ENCODE measurements at places on chromosomes 2 and 18.

DNA sequence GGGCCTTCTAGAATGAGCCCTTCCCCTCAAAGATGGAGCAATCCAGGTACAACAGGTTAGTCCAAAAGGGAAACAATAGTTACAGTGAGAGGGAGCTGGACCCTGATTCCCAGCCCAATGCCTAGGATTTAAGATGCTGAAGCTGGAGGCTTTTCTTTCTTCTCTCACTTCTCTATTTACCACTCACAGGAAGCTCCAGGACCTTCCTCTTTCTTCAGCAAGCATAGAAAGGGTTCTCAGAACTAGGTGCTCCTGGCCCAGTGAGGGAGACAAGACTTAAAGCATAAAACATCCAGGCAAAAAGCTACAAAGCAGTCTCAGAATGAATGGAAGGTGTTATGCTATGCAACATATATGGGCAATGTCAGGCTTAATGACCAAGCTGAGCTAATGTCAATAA is 279.0 kb downstream of the SRBD1 start:
- no peak for DNase-seq

GRCh38 chr2:232838406-232838874 is 31.6 kb upstream of the SNORC start:
- DNase-seq: peak; percentile 40

DNA sequence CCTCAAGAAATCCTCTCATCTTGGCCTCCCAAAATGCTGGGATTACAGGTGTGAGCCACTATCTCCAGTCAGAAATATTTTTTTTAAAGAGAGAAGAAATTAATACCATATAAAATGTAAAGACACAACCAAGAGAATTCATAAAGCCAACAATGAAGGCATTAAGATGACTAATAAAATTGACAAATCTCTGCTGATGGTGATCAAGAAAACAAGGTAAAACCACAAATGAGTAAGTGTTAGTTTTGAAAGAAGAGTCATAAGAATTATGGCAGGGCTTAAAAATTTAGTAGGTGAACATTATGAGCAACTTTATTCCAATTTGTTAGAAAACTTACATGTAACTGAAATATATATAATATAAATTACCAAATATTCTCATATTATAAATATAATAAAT is 752.8 kb upstream of the CELF4 start:
- no peak for DNase-seq

DNA sequence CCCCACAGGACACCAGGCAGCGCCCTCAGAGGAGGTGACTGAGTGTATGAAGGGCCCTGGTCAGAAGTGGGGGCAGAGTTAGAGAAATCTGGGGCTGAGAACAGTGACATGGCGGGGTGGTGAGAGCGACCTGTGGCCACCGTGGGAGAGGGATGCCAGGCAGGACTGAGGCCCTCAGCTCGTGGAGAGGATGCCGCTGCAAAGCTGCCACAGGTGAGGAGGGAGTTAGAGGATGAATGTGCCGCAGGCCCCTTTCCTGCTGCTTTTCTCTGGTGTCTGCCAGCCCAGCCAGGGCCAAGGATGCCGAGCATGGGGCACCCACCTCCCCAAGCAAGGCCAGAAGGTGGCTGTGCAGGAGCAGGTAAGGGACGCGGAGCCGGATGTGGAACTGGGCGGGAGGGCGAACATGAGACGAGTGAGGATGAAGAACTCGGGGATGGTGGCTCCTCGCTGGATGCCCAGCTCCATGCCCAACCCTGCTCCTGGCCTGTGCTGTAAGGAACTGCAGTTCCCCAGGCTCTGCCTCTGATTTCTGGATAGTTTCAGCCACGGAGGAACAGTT is 269.2 kb upstream of the HDAC4 start:
- DNase-seq: no peak

- DNase-seq: no peak
These were observed 9.1 kb upstream of the TPRKB start for GRCh38 chr2:73746015-73746876.

DNA sequence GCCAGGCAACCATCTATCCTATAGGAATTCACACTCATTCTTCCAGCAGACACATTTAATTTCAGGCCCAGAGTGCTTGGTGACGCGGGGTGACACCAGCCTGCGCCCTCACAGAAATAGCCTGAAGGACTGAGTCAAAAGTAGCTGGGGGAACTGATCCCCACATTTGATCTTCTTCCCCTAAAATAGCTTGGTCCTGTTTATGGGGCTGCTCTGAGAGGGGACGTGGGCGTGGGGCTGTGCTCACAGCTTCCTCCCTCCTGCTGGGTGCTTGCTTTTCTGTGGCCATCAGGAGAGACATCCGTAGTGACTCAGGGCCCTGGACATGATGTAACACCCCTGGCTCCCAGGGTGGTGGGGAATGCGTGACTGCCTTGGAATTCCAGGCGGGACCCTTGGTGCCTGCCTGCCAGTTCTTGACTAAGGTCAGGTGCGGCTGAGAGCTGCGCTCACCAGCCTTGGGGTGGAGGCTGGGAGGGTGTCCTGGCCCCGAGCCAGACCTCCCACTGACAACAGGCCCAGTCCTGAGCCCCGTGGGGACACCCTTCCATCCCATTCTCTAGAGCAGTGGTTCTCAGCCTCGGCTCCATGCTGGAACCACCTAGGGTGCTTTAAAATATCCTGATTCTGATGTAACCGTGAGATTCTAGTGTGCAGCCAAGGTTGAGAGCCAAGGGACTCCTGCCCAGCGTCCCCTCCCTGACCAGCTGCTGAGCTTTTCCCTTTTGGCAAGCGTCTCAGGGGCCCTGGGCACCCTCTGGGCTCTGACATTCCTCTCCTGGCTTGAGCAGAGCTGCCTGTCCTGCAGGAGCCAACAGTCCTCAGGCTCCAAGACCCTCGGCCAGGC is 47.4 kb upstream of the SMAD7 start:
- no peak for DNase-seq

DNA sequence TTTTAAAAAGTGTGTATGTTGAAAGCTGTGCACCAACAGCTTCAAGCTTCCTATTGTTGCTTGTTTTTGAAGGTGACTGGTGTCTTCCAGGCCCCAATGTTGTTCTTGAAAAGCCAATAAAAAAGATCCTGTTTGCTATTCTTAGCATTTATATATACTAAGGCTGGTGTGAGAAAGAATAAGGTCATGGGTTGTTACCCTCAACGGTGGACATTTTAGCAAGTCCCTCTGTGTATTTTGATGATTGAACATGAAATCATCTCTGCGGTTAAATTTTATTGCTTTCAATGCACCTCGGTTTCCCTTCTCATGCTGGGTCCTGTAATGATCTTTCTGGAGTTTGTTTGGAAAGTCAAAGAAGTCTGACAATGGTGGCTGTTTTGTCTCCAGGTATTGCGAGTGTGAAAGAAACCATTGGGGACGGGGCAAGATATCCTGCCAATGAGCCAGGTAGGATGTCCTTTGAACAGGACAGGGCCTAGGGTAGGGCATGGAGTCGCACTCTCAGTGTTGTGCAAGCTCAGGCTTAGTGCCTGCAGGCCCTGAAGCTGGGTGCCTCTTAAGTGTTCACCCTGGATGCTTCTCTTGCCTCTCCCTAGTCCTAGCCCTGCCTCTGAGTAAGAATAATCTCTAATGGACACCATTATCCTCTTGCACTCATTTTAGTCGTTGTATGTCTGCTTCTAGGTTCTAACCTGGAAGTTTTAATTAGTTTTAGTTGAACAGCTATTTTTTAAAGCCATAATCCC is 16.0 kb upstream of the KLF7 start:
- no peak for DNase-seq

GRCh38 chr18:76547296-76547695 is 52.3 kb upstream of the ZNF516 start:
- DNase-seq: no peak

DNA sequence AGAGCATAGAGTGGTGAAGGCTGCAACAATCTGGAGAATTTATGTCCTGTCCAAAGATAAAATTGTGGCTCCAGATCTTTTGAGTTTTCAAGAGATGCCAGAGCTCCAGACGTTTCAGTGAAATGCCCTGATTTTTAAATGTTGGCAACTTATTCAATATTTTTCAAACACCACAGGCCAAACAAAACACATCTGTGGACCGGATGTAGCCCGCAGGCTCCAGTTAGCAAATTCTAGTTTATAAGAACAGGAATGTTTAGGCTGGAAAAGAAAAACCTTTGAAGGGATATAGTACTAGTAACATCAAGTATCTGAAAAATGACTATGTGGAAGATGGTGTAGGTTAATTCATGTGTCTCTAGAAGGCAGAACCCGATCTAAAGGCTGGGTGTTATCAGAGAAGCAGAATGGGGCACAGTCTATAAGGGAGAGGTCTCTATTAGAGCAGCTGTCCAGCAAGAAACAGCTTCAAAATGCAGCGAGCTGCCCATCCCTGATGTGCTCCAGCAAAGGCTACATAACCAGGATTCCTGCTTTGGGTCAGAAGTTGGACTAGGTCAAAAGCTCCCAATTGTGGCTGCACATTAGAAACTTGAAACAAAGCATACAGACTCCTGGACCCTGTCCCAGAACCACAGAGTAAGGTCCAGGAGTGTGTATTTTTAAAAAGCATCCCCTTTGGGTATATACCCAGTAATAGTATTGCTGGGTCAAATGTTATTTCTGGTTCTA is 105.9 kb downstream of the ANKRD44 start:
- DNase-seq: no peak

- no peak for DNase-seq
These were observed 211.9 kb downstream of the MYCN start for GRCh38 chr2:16152071-16152927.

GRCh38 chr2:6443061-6443823 is 422.5 kb downstream of the CMPK2 start:
- no peak for DNase-seq

DNA sequence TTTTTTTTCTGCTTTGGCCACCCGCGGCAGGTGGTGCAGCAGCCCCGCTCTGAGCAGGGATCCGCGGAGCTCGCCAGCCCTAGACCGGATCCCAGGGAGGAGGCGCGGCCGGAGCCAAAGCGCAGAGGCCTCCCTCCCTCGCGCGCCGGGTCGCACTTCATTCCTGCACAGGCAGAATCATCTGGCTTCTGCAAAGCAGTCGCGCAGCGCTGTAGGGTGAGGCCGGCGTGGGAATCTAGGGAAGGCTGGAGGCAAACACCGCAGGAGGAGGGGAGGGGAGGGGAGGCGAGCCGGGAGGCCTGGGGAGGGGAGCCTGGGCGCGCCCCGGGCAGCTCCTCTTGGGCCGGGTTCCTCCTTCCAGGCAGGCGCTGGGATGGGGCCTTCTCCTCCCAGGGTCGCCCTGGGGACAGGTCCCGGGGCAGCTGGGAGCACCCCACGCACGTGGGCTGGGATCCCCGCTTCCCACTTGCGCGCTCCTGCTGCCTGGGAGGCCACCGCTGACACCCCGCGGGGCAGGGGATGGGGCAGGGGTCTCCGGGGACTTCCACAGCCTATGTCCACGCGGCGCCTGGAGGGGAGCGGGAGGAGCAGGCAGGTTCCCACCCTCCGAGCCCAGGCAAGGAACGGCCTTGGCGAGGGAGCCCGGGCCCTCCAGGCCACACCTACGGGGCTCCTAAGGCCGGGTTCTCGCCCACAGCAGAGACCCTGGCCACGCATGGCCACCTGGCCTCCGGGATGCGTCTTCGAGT is 45.0 kb downstream of the MBP start:
- DNase-seq: no peak

- DNase-seq: no peak
These were observed 100.5 kb downstream of the CDC42EP3 start for GRCh38 chr2:37570773-37571586.

DNA sequence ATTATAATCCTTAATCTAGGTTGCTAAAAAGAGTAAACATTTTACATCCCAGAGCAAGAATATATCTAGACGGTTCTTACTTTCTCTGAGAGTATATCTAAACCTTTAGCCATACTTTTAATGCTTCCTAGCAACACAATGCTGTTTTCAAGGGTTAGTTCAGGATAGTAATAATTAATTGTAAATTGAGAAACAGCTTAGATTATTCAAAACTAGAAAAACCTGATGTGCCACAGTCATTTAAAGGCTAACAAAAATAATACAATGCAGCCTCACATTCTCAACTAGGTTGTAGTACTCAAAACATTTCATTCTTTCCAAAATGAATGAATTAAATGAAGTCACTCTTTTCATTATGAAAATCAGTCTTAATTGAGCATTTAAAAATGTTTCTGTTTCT is 103.2 kb upstream of the OTX1 start:
- no peak for DNase-seq

GRCh38 chr2:16656784-16657391 is 8.7 kb downstream of the CYRIA start:
- DNase-seq: no peak

- DNase-seq: no peak
These were observed 206.5 kb upstream of the TCF4 start for GRCh38 chr18:55794288-55795052.

GRCh38 chr2:75870651-75871137 is 160.0 kb upstream of the GCFC2 start:
- no peak for DNase-seq

DNA sequence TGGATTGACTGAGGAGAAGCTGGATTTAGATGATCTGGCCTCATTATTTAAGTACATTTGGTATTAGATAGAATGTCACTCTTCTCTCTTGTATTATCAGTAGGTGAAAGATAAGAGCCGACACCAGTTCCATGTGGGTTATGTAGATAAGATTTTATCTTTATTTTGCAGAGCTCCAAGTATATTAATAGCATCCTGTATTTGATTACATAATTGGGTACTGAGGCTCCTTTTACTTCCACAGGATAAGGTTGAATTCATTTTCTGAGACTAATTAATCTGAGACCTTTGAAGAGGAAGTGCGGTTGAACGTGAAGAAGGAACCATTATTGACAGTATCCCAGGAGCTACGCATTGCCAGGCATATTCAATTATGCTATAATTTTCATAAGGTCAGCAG is 32.8 kb upstream of the CD226 start:
- no peak for DNase-seq

GRCh38 chr2:203490391-203490790 is 44.7 kb downstream of the RAPH1 start:
- no peak for DNase-seq

- no peak for DNase-seq
These were observed 107.2 kb downstream of the SCG2 start for GRCh38 chr2:223494942-223495341.

DNA sequence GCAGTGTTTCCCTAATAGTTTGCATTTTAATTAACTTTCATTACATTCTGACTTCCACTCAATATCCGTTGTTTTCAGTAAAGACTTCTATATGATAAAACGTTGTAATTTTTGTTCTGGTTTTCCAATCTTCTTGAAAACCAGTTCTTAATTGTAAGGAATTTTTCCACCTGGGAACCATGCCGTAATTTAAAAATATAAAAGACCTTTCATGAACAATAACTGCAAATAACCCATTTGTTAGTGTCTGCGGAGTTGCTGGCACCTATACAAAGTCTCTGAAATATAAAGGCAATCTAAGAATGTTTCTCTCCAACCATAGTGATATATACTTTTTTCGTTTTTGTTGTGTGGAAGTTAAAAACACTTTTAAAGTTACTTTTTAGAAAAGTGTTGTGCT is 7.7 kb upstream of the SATB2 start:
- DNase-seq: no peak

- no peak for DNase-seq
These were observed 8.0 kb upstream of the STAM2 start for GRCh38 chr2:152183401-152184073.

GRCh38 chr2:66553370-66553769 is 118.4 kb downstream of the MEIS1 start:
- DNase-seq: no peak
